ENCODE measurements at places on chromosomes 1 and 21. TPM values are rescaled to one million over a fixed set of nuclear protein-coding genes. Genes with fewer than 3 reads are reported as not detected.
A peak's percentile ranks its signal among the peaks of the same experiment; 100 is the strongest.

DNA sequence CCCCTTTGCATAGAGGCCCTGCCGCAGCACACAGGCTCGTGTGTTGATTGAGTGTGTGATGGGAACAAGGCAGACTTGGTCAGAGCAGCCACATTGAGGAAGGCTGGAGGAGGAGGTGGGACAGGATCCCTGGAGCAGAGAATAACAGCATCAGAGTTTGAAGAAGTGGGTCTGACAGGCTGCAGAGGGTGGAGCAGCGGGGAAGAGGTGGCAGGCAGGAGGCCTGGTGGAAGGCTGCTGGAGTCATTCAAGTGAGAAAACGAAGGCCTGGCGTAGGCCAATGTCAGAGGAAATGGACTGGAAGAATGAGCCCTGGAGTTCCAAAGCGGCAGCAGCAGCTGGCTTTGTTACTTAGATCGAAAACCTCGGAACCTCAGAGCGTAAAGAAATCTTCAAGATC is 115.0 kb upstream of the GRIK3 start:
- no peak overlapping the region for H3K27ac ChIP-seq
- no peaks in the 10 kb centered on the region for H3K27me3 ChIP-seq
- DNase-seq, result no peak
- no peaks in the 10 kb centered on the region for H3K4me1 ChIP-seq
- H3K36me3 ChIP-seq, result no peaks in the 10 kb centered on the region
- no peak overlapping the region for H3K4me3 ChIP-seq

DNA sequence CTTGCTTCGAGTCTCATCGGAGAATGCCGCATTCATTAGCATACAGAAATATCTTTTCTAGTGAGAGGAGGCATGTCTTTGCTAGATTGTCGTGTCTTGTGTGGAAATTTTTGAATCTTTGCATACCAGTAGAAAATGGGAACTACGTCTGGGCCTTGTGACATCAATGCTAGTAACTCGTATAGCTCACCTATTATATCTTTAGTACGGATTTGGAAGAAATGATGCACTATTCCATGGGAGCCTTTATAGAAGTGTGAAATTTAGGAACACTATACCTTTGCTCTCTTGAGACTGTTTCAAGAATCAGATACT is 835 bp downstream of the UHMK1 start:
- H3K36me3 ChIP-seq, result peaks cover 4% of the 10 kb centered on the region
- peak overlapping the region; percentile 91 for H3K27ac ChIP-seq
- peak overlapping the region; percentile 76 for H3K4me3 ChIP-seq
- DNase-seq, result peak; percentile 21
- no peaks in the 10 kb centered on the region for H3K27me3 ChIP-seq

DNA sequence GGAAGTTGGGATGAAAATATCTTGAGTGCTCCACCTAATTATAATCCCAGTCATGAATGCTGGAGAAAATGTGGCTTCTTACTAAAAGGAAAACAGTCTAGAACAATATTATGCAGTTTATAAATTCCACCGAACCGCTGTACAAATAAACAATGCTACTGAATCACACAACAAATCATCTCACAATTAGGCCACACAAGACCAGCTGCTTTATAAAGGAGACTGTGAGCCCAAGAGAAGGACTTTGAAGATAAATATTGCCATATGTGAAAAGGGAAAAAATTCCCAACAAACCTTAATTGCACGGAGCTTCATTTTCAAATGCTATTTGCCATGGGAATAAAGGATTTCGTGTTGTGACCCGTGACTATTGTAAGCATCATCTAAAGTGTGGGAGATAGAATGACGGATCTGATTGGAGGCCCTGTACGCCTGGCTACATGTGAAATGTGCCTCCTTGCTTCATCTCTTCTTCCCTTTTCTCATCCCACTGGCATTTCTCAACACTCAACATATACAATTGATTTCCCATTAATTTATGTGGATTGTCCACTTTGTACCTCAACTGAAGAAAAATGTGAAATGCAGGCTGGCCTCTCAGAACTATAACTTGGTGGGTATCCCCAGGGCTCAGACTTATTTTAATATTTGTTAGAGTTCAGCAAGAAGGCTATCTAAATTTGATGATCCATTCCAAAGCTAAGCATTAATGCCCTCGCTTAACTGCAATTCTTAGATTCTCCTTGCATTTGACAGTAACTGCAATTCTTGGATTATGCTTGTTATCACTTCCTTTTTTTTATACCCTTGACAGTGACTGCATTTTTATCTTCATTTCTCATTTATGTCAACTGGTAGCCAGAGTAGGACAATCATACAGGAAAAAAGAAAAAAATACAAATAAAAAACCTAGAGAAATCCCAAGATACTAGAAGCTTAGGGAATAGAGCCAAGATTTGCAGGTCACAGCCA is 122.3 kb downstream of the TGFB2 start:
- H3K36me3 ChIP-seq, result no peaks in the 10 kb centered on the region
- DNase-seq, result peak; percentile 87
- H3K4me1 ChIP-seq, result peaks cover 20% of the 10 kb centered on the region
- H3K27me3 ChIP-seq, result no peaks in the 10 kb centered on the region

- H3K36me3 ChIP-seq, result peaks cover 33% of the 10 kb centered on the region
- peaks cover 29% of the 10 kb centered on the region for H3K4me1 ChIP-seq
- H3K4me3 ChIP-seq, result no peak overlapping the region
- no peaks in the 10 kb centered on the region for H3K27me3 ChIP-seq
- no peak overlapping the region for H3K27ac ChIP-seq
These were observed 34.3 kb downstream of the ECE1 start for GRCh38 chr1:21255943-21256320.

Gene GPR37L1
- not detected for total RNA-seq

DNA sequence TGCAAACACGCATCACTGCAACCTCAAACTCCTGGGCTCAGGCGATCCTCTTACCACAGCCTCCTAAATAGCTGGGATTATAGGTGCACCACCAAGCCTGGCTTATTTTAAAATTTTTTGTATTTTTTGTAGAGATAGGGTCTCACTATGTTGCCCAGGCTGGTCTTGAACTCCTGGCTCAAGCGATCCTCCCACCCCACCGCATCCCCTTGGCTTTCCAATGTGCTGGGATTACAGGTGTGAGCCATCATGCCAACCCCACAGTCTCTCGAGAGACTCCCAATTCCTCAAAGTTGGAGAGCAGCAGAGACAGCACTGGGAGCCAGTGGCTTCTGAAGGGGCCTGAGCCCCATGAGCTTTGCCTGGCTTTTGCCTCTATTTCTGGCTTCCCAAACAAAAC is 42.7 kb downstream of the PGBD5 start:
- no peak for DNase-seq
- H3K27ac ChIP-seq, result no peak overlapping the region
- no peaks in the 10 kb centered on the region for H3K4me1 ChIP-seq
- no peaks in the 10 kb centered on the region for H3K27me3 ChIP-seq
- no peaks in the 10 kb centered on the region for H3K36me3 ChIP-seq

Gene PLPPR4
- 1.3 TPM for total RNA-seq

GRCh38 chr1:66261364-66261763 is 272.6 kb upstream of the SGIP1 start:
- DNase-seq, result no peak
- H3K4me1 ChIP-seq, result no peaks in the 10 kb centered on the region
- no peaks in the 10 kb centered on the region for H3K27me3 ChIP-seq
- H3K4me3 ChIP-seq, result no peak overlapping the region
- no peak overlapping the region for H3K27ac ChIP-seq

DNA sequence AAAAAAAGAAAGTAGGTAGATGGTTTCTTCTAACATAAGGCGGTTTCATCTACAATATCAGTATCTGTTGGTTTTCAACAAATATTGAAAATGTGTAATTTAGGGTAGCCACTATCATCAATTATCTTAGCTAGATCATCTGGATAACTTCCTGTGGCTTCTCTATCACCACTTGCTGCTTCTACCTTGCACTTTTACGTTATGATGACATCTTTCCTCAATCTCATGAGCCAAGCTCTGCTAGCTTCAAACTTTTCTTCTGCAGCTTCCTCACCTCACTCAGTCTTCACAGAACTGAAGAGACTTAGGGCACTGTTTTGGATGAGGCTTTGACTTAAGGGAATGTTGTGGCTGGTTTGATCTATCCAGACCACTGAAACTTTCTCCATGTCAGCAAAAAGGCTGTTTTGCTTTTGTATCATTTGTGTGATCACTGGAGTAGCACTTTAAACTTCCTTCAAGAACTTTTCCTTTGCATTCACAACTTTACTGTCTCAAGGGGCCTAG is 144.9 kb upstream of the HP1BP3 start:
- no peak overlapping the region for H3K27ac ChIP-seq
- no peaks in the 10 kb centered on the region for H3K27me3 ChIP-seq
- H3K36me3 ChIP-seq, result peaks cover 2% of the 10 kb centered on the region
- H3K4me1 ChIP-seq, result no peaks in the 10 kb centered on the region
- H3K4me3 ChIP-seq, result no peak overlapping the region

Gene ANGPTL7
- 1.5 TPM for total RNA-seq

DNA sequence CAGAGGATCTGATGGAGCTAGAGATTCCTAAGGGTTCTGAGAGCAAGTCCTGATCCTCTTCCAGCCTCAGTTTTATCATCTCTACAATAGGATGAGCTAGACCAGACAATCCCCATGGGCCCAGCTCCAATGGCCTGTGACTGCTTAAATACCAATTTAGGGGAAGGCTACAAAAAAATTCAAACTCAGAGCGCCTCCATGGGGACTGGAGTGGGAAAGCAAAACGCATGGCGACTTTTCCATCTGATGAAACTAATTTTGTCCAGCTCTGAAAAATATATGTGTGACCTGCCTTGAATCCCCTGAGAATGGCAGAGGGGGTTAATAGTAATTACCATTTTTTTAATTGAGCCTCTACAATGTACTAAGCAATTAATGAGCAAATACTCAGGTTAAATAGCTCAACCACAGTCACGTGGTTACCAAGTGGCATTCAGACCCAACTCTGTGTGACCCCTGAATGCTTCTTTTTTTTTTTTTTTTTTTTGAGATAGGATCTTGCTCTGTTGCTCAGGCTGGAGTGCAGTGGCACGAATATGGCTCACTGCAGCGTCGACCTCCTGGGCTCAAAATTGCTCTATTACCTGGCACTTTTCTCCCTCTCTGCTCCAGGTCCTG is 8.4 kb downstream of the EXTL1 start:
- no peaks in the 10 kb centered on the region for H3K36me3 ChIP-seq
- peaks cover 3% of the 10 kb centered on the region for H3K27me3 ChIP-seq
- no peak overlapping the region for H3K27ac ChIP-seq
- no peak for DNase-seq

- no peak overlapping the region for H3K27ac ChIP-seq
- H3K27me3 ChIP-seq, result no peaks in the 10 kb centered on the region
- DNase-seq, result no peak
- H3K4me3 ChIP-seq, result no peak overlapping the region
- no peaks in the 10 kb centered on the region for H3K36me3 ChIP-seq
- peaks cover 4% of the 10 kb centered on the region for H3K4me1 ChIP-seq
These were observed 101.8 kb downstream of the SIM2 start for GRCh38 chr21:36800734-36801133.

- peaks cover 3% of the 10 kb centered on the region for H3K4me1 ChIP-seq
- no peak for DNase-seq
- no peak overlapping the region for H3K4me3 ChIP-seq
- H3K36me3 ChIP-seq, result no peaks in the 10 kb centered on the region
These were observed 61.7 kb upstream of the USP24 start for GRCh38 chr1:55276671-55277376.

Gene TRAPPC3
- total RNA-seq, result 70.6 TPM

DNA sequence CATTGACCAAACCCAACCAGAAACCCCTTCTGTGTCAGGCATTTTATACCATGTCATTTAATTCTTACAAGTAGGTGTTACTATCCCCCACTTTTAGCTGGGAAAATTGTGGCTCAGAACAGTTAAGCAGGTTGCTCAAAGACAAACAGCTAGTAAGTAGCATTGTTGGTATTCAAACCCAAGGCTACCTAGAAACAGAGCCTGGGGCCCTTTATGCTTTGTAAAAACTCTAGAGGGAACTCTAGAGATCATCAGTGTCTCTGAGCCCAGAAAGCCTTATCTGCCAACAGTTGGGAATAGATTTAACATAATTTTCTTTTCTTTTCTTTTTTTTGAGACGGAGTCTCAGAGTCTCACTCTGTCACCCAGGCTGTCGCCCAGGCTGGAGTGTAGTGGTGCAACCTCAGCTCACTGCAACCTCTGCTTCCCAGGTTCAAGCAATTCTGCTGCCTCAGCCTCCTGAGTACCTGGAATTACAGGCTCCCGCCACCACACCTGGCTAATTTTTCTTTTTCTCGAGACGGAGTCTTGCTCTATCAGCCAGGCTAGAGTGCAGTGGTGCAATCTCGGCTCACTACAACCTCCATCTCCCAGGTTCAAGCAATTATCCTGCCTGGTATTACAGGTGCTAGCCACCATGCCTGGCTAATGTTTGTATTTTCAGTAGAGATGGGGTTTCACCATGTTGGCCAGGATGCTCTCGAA is 48.5 kb upstream of the OSBPL9 start:
- H3K27ac ChIP-seq, result no peak overlapping the region
- peaks cover 5% of the 10 kb centered on the region for H3K4me1 ChIP-seq
- DNase-seq, result no peak
- H3K4me3 ChIP-seq, result no peak overlapping the region
- H3K27me3 ChIP-seq, result no peaks in the 10 kb centered on the region

- no peak for DNase-seq
- H3K4me3 ChIP-seq, result no peak overlapping the region
- no peaks in the 10 kb centered on the region for H3K27me3 ChIP-seq
- H3K27ac ChIP-seq, result no peak overlapping the region
- H3K4me1 ChIP-seq, result no peaks in the 10 kb centered on the region
These were observed 220.5 kb downstream of the CENPF start for GRCh38 chr1:214823311-214824117.

Gene DEPDC1
- 8.8 TPM for total RNA-seq

DNA sequence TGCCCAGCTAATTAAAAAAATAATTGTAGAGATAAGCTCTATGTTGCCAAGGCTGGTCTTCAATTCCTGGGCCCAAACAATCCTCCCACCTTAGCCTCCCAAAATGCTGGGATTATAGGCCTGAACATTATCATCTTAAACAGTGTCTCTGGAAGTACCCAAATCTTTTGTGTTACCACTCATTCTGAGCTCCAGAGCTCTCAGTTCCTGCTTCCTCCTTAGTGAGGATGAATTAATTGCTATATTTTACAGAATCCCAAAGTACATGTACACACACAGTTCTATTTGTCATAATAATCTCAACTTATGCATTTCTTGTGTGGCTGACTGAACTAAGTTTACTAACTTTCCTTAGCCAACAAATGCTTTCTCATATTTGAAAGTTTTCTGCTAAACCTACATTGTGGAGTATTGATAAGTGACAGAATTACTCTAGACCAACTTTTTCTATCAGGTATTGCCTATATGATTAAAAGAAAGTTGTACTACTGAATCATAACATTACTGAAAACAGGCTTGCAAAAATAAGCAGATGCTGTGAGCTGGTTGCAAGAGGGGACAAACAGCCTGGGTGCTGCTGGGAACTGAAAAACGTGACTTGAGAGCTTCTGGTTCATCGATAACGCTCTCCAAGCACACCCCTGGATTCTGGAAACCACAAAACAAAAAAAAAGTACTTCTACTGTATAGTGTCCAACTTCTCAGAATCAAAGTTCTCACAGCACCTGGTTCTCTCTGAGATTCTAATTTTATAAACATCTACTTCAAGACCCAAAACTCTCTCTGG is 15.3 kb downstream of the VAV3 start:
- H3K36me3 ChIP-seq, result no peaks in the 10 kb centered on the region
- H3K4me3 ChIP-seq, result no peak overlapping the region
- DNase-seq, result no peak
